ENCODE measurements at places on chromosomes 5 and 9.

GRCh38 chr9:71941060-71941568 lies 29.7 kb downstream of the C9orf85 start:
- no peak for DNase-seq

GRCh38 chr5:73792687-73793320 lies 166.8 kb downstream of the ARHGEF28 start:
- DNase-seq, result peak; percentile 62

- no peak for DNase-seq
Measured at GRCh38 chr9:99577351-99577750, 244.3 kb upstream of the NR4A3 start.

DNA sequence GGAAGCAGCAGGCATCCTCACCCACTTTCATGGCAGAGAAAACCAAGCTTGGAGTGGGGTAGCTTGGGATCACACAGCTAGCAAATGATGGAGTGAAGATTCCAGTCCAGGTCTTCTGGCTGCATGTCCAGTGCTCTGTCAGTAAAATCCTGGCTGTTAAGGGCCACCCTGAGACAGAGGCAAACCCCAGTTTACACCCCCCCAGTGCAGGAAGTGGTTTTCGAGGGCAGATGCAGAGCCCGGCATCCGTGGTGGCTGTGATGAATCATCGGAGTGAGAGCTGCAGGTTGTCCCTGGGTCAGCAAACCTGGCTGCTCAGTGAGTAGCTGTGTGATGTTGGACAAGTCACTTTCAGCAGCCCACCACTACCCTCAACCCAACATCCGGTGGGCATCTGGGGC lies 115.4 kb downstream of the RGS3 start:
- peak; percentile 52 for DNase-seq

DNA sequence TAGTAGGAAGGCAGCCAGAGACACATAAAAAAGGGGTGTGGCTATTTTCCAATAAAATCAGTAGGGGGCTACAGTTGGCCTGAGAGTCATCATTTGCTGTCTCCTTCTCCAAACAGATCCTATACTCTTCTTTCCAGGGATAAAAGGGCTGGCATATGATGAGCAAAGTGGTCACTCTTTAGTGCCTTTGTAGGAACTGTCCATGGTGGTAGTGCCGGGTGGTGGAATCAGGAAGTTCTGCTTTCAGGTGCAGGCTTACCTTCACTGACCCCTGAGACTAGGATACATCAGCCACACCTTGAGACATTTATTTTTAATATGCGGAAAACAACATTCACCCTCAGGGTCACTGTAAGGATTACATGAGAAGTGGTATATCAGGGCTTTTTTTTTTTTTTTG lies 80.8 kb downstream of the ASTN2 start:
- DNase-seq, result no peak

DNA sequence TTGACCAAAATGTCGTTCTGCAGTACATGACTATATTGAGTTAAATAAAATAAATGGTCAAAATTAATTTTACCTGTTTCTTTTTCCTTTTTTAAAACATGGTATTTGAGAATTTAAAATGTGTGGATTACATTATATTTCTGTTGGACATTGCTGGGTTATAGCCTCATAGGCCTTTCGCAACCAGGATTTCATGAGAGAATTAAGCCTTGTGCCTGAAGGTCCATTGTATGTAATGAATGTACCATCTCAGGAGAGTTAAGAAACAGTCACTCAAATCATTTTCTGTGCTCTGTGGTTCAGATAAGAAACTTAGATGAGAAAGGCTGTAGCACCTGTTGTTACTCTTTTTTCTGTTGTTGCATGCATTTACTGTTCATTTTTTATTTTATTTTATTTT lies 103.5 kb downstream of the ANGPTL2 start:
- no peak for DNase-seq

- DNase-seq, result peak; percentile 27
Measured at GRCh38 chr5:102959055-102959454, 160.9 kb downstream of the GIN1 start.

- DNase-seq, result no peak
Measured at GRCh38 chr5:131329286-131329560, 65.4 kb downstream of the CDC42SE2 start.

All from dermis microvascular lymphatic vessel endothelial cell (primary cell).